WTC11 (cell line): ENCODE measurements at places on chromosomes 6 and 20. TPM values are rescaled to one million over a fixed set of nuclear protein-coding genes. Genes with fewer than 3 reads are reported as not detected.
A peak's percentile ranks its signal among the peaks of the same experiment; 100 is the strongest.

The WFDC12 gene
- not detected in 3 replicates for total RNA-seq

The IPCEF1 gene
- 0.25 to 1.3 TPM (median 1.2 TPM) in 3 replicates for total RNA-seq

The PTPRK gene
- total RNA-seq = 39.9 to 44.8 TPM (median 41.3 TPM) in 3 replicates

The RAET1G gene
- not detected in 3 replicates for total RNA-seq

GRCh38 chr6:105797286-105797979 is 288.7 kb upstream of the PRDM1 start:
- no peak overlapping the region for H3K27ac ChIP-seq
- peaks cover 10% of the 10 kb centered on the region for H3K4me1 ChIP-seq
- no peaks in the 10 kb centered on the region for H3K36me3 ChIP-seq
- H3K27me3 ChIP-seq = no peaks in the 10 kb centered on the region; the same call in 1 of the 2 replicates
- no peak for DNase-seq
- no peak overlapping the region for H3K4me3 ChIP-seq

DNA sequence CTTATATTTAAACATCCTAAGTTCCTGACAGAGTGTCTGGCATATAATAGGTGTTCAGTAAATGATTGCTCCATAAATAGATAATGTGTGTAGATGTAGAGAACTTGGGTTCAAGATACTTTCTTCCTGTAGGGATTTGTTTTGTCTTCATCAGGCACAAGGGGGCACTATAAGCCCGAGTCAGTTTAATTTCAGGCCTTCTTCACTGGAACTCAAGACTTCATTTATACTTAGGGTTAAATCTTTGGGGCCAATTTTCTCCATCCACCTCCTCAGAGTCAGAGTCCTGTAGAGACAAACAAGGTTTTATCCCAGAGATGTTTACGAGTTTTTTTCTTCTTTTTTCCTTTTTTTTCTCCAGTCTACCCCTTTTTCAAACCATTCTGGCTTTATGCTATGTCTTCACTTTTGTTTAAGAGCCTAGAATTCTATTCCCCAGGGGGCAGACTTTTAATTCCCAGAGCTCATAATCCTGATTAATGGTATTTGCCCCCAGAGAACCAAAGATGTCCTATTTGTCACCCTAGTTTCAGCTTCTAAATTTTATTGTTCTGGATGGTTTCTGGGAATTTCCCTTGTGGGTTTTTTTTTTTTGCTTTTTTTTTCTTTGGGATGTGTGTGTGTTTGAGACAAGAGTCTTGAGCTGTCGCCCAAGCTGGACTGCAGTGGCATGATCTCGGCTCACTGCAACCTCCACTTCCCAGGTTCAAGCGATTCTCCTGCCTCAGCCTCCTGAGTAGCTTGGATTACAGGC is 88.4 kb downstream of the HFE start:
- DNase-seq = peak; percentile 46
- H3K27ac ChIP-seq = 0 out of 2 replicates have a peak overlapping the region, but pooled peaks have one; percentile 45
- no peaks in the 10 kb centered on the region; the same call in 1 of the 2 replicates for H3K27me3 ChIP-seq
- H3K4me1 ChIP-seq = peaks cover 28% of the 10 kb centered on the region
- no peaks in the 10 kb centered on the region for H3K36me3 ChIP-seq
- peak overlapping the region; percentile 25; the same call in 1 of the 2 replicates for H3K4me3 ChIP-seq

GRCh38 chr20:51542571-51543421 is at the start of gene NFATC2:
Gene NFATC2, minus strand, starts transcription at chr20:51542719. Its CDS starts 220 bp downstream, at chr20:51542499.
- peak; percentile 48 for DNase-seq
- H3K4me1 ChIP-seq = peaks cover 16% of the 10 kb centered on the region
- peak within 1 kb of the TSS; percentile 62 for H3K4me3 ChIP-seq
- no peaks in the 10 kb centered on the region for H3K36me3 ChIP-seq
- no peak within 1 kb of the TSS for H3K27ac ChIP-seq
